Stimulated activated CD4-positive, alpha-beta T cell treated with anti-CD3 and anti-CD28 coated beads, Interleukin-4, amount 100 ng/mL, for 4 hours (primary cell): ENCODE measurements at places on chromosomes 13 and 19.

- DNase-seq, result no peak
These were observed 258.8 kb upstream of the STARD13 start for GRCh38 chr13:33544308-33544707.

GRCh38 chr19:41296433-41296871 lies 13.5 kb upstream of the CCDC97 start:
- no peak for DNase-seq

- DNase-seq, result no peak
These were observed at the start of gene TMC4 for GRCh38 chr19:54172471-54173358. TMC4 (minus strand) TSS chr19:54173160; CDS start chr19:54173117, 43 bp downstream.

DNA sequence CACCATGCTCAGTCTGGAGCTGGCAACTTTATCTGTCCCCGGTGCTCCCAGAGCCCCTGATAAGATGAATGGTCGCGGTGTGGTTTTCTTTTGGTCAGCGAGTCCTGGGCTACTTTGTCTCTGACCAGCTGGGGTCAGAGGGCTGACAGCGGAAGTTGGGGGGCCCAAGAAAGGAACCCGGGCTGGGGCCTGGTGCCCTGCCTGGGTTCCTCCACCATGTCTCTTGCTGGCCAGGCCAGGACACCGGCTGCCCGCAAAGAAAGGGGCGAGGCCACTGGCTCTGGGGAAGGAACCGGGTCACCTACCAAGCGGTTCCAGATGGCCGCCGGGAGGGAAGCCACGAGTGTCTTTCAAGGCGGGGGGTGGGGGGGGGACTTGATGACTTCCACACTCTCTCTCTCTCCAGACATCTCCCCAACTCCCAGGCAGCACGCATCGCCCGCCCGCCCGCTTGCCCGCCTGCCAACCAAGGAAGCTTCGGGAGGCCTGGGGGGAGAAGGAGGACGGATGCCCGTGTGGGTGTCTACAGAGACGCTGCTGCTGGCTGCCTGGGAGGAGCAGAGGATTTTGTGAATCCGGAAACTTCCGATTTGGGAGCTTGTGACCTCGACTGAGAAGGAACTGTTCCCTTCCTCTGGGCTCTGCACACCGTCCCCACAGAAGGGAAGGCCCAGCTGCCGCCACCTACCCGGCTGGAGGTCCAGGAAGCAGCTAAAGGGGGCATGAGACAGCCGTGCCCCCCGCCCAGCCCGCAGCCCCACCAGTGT lies 1.1 kb downstream of the PIP5K1C start:
- no peak for DNase-seq

- no peak for DNase-seq
These were observed 115.4 kb downstream of the ABCC4 start for GRCh38 chr13:95185851-95186250.

GRCh38 chr19:5002143-5002542 lies 33.2 kb downstream of the KDM4B start:
- DNase-seq, result no peak

- no peak for DNase-seq
These were observed 115.3 kb downstream of the LRCH1 start for GRCh38 chr13:46668302-46668720.

DNA sequence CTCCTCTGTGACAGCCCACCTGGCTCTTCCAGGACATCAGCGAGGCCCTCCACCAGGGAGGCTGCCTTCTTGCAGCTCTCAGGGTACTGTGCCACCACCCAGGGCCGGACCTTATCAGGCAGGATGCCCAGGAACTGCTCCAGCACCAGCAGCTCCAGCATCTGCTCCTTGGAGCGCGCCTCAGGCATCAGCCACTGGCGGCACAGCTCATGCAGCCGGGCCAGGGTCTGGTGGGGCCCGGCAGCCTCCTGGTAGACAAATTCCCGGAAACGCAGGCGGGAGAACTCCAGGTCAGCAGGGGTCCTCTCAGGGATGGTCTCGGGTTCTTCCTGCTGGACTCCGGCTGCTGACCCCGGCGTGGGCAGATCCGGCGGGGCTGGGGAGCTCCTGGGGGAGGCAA lies 8.2 kb downstream of the ZSCAN18 start:
- no peak for DNase-seq

DNA sequence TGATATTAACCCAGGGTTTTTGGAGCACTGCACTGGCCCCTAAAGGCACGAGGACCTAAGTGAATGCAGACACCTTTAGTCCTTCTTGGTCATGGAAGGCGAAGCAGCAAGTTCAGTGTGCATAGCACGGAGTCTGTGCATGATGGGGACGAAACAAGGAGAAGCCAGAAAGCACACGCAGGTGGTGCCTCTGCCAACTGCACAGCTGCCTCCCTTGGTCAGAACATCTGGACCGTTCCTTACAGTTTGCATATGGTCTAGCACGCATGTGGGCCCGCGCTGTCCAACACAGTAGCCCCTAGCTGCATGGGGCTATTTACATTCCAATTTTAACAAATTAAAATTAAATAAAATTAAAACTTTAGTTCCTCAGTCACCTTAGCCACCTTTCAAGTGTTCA lies 44.0 kb downstream of the FLT3 start:
- DNase-seq, result no peak

DNA sequence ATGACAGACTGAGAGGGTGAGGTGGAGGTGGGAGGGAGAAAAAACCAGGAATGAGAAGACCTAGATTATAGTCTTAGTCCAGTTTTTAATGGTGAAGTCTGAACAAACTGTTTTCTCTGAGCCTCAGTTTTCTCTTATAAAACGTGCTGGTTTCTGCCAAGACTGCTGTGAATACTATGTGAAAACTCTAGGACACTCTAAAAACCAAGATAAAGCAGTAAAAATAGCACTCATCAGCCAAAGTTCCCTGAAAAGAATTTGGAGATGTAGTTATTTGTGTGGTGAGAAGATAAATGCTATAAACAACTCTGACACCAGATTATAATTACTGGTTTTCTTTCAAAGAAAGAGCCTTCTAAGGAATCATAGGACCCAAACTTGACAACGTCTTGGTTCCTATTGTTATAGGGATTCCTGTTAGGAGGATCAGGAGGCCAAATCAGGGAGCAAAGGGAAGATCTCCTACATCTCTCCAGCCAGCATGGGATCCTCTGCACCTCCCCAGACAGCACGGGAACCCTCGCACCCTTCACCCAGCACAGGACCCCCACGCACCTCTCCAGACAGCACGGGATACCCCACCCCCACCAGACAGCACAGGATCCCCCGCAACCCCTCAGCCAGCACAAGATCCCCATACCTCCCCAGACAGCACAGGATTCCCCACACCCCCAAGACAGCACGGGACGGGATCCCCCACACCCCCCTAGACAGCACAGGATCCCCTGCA lies 130.2 kb downstream of the MIPEP start:
- DNase-seq, result no peak
